ENCODE measurements at places on chromosomes 2 and 18.
A peak's percentile ranks its signal among the peaks of the same experiment; 100 is the strongest.

DNA sequence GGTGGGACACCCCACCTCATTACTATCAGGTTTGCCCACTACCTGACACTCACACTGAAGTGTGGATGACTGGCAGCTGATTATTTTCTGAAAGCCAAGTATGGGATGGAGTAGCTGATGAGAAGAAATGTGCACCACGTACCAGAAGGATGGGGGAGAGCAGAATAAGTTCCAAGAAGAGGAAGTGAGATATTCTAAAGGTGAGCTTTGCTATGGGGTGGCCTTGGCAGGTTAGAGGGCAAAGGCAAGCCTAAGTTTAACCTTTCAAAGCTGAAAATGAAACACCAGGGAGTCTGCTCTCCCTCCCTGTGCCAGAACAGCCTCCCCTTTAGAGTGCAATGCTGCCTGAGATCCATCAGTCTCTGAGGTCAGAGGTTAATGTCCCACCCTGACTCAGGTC is 196.1 kb upstream of the OSR1 start:
- DNase-seq, result no peak

- no peak for DNase-seq
These were observed 5.2 kb upstream of the FHL2 start for GRCh38 chr2:105403783-105404698.

DNA sequence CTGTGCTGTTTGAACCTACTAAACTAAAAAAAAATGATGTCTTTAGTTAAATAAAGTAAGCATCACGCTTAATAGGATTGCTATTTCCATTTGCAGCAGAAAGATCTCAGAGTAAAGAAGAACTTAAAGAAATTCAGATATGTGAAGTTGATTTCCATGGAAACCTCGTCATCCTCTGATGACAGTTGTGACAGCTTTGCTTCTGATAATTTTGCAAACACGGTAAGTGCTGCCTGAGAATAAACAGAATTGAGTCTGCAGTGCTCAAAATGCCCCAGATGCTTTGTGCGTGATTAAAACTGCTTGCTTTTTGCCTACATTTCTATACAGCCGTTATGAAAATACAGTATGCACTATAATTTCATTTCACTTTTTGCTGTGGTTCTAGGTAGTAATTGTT is 3.9 kb downstream of the CDCA7 start:
- DNase-seq, result no peak

DNA sequence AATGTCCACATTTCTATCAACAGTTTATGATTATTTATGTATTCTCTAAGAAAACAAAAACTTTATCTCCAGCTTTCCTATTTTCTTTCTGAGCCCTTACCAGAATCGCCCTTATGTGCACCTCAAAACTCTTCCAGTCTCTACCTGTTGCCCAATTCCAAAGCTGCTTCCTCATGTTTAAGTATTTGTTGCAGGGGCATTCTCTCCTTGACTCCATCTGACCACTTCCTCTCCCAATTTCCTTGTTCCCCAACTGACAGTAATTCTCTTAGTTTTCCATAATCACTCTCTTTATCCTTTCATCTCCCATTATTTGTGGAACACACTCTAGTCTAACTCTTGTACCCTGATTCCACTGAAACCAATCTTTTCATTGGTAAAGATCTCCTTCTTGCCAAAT is 105.4 kb upstream of the RBBP8 start:
- no peak for DNase-seq

GRCh38 chr2:235709124-235709813 is 215.4 kb downstream of the AGAP1 start:
- DNase-seq, result no peak

- no peak for DNase-seq
These were observed 69.9 kb upstream of the ST3GAL5 start for GRCh38 chr2:85958731-85959130.

GRCh38 chr2:164934401-164935117 is 20.8 kb downstream of the SLC38A11 start:
- peak; percentile 73 for DNase-seq

DNA sequence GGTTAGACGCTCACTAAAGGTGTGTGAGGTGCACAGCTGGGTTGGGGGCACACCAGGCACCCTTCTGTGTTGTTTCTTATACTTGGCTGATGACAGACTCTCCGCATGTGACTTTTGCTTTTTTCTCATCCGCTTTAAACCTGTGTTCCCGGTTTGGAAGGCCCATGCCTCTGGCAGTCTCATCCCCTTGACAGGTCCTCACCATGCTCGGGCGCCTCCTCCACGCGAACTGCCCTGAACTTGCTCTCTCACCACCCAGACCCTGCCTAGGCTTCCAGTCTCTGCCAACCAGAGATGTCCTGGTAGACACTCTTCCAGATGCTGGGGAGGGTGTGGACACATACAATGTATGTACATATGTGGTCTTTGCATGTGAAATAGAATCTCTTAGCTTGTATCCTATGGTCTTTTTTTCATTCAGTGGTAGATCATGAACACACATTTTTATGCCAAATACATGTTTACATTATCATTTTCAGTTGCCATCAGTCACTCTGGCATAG is 79.8 kb downstream of the LIMS1 start:
- no peak for DNase-seq

- no peak for DNase-seq
These were observed 42.7 kb downstream of the FHOD3 start for GRCh38 chr18:36340246-36340645.

DNA sequence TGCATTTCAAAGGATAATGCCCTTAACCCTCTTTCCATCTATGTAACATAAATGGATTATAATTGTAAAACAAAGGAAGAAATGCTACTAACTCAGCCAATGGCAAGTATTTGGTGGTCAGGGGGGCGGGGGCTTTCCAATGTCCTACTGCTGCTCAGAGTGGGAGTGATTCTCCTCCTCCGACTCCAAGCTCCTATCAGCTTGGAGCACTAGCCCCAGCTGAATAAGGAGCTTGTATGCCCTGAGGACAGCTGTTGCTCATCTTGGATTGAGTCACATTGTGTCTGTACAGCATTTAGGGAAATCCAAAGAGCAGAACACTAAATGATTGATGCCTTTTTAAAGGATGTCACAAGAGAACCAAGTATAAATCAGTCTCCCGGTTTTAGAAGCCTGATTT is 105.6 kb upstream of the ZNF521 start:
- no peak for DNase-seq

DNA sequence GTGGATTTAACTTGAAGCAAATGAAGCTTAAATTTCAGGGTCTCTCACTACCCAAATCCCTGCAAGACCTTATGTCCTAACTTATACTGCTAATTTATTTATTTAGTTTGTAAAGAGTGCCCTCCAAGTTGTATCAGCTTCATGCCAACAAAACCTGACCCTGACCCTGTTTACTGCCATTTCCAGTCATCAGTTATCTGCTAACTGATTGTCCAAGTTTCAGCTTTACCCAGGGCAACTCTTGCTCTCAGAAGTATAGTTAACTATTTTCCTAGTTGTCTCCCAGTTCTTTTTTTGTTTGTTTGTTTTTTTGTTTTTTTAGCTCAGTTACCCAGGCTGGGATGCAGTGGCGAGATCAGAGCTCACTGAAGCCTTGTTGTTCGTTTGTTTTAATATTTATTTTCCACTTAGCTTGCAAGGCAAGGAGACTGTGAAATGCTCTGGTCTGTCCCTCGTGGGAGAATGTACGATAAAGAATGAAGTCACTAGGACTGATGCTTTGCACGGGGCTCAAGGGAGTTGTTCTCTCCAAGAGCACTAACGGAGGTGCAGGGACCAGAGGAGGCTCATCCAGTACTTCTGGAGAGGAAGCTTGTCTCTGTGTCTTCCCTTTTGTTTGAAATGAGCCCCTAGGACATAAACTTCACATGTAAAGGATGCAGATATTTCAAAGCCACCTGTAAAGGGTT is 35.3 kb downstream of the MYOM1 start:
- no peak for DNase-seq

GRCh38 chr2:188114014-188114413 is 177.7 kb upstream of the GULP1 start:
- DNase-seq, result no peak

DNA sequence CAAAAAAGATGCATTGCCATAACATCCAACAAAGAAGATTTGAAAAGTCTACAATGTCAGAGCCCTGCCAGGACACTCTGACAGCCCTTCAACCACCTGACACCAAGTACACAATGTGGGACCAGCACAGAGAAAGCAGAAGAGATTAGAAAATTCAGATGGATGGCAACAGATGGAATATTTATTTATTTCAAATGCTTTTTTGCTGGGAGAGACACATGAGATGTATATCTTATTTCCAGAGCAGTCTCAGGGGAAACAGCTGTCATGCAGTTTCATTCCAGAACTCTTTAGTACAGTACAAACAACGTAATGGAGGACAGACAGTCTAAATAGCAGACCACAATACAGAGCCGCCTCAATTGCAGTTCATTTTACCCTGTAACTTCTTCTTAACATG is 110.1 kb downstream of the MAIP1 start:
- no peak for DNase-seq

DNA sequence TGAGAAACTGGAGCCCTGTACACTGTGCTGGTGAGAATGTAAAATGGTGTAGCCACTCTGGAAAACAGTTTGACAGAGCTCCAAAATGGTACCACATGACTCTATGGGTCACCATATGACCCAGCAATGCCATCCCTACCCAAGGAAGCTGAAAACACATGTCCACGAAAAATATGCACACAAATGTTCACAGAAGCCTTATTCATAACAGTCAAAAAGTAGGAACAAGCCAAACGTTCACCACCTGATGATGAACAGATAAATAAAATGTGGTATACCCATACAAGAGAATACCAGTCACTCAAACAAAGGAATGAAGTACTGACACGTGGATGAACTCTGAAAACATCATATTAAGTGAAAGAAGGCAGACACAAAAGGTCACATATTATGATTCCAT is 4.6 kb downstream of the AFG3L2 start:
- no peak for DNase-seq

DNA sequence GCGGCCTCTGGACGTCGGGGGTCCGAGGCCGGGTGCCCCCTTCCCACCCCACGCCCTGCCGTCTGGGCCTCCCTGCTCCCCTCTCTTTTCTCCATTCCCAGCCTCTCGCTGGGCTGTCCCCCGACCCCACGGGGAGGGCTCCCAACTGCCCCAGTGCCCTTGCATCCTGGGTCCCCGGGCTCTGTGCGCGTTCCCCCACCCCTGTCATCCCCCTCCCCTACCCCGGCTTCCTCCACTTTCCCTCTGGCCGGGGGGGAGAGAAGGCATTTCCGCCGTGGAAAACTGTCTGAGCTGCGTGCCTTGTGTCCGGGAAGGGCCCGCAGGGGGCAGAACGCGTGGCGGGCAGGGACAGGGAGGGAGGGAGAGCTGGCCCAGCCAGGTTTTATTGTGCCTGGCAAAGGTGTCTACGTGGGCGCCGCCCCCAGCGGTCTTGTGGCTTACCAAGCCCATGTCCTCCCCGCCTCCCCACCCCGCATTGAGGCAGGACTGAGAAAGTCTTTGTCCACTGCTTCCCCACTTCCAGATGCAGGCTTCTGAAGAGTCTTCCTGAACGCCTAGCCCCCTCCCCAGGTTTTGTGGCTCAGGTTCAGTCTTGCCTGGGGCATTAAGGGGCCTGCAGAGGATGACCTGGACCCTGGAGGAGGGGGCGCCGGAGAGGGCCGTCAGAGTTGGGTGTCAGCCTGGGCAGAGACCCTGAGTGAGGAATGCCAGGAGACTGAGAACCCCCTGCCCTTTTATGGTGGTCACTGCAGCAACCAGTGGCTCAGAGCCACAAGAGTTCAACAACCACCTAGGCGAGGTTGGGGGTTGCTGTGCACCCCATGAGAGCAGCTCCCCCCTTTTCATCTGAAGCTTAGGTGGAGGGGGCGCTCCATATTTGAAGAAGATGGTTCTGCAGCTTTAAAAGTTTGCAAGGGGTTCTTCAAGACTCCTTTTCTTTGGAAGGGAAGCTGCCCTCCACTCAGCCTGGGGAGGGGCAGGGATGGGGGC is 1.3 kb downstream of the ITM2C start:
- DNase-seq, result no peak

- DNase-seq, result no peak
These were observed 52.1 kb upstream of the CTIF start for GRCh38 chr18:48486754-48487153.

GRCh38 chr2:36371928-36372391 is 16.4 kb downstream of the CRIM1 start:
- DNase-seq, result no peak

DNA sequence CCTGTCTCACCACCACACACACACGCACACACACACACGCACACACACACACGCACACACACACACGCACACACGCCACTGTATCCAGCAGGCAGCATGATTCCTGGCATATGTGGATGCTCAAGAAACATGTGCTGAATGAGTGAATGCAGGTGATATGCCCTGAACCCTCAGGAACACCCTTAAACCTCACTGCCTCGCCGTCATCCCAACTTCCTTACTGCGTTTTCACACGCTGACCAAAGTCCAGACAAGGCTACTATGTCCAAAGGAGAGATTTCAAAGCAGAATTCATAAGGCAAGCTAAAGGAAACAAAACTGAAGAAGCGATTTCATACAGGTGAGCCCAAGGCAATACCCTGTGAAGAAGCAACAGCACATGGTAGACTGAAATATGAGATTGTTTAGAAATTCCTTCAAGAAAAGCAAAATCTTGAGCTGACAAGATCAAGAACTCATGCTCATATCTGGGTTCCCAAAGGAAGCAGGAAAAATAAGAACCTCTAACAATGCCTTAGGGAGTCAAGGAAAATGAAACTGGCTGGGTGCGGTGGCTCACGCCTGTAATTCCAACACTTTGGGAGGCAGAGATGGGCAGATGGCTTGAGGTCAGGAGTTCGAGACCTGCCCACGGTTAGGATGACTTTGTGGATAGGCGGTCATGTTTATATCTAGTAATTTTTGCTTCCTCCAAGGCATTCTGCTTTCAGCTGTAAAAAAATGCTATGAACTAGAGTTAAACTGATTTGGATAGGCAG is 69.1 kb downstream of the TNFRSF11A start:
- no peak for DNase-seq

GRCh38 chr2:83517727-83518368 is 941.2 kb downstream of the SUCLG1 start:
- DNase-seq, result no peak

- DNase-seq, result no peak
These were observed 362.5 kb downstream of the ERBB4 start for GRCh38 chr2:212176151-212176550.

- DNase-seq, result no peak
These were observed 35.7 kb upstream of the ST3GAL5 start for GRCh38 chr2:85924522-85924921.

Measured in NCI-H748 treated with DMSO at 0.1 percent for 48 hours (cell line).